ENCODE measurements at places on chromosomes 7 and 10.
A peak's percentile ranks its signal among the peaks of the same experiment; 100 is the strongest.

DNA sequence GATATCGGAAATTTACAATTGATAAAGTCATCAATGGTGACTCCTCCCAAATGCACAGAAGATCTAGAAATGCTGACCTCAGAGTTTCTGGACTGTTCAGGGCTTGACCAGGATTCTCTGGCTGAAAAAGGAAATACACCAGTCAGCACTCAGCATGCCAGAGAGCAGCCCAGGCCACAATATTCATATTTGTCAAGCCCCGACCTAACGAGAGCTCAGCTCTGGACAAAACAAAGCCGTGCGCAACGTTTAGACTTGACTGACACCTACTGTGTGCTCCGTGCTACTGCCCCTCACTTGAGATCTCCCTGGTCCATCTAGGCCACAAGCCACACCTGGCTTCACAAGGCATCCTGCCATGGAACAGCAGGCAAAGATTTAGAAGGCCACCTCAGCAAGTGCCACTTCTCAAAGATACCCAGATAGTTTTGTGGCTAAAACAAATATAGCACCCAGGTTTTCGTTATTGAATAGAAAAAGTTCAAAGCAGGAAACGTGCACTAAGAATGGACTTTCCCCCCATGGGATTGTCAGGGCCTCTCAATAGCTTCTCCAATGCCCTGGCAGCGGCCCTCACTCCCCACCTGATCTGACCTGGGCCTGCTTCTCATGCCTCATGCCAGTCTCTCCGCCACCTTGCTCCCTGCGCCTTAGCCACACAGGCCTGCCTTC lies 218.3 kb downstream of the FAM107B start:
- DNase-seq = peak; percentile 47

DNA sequence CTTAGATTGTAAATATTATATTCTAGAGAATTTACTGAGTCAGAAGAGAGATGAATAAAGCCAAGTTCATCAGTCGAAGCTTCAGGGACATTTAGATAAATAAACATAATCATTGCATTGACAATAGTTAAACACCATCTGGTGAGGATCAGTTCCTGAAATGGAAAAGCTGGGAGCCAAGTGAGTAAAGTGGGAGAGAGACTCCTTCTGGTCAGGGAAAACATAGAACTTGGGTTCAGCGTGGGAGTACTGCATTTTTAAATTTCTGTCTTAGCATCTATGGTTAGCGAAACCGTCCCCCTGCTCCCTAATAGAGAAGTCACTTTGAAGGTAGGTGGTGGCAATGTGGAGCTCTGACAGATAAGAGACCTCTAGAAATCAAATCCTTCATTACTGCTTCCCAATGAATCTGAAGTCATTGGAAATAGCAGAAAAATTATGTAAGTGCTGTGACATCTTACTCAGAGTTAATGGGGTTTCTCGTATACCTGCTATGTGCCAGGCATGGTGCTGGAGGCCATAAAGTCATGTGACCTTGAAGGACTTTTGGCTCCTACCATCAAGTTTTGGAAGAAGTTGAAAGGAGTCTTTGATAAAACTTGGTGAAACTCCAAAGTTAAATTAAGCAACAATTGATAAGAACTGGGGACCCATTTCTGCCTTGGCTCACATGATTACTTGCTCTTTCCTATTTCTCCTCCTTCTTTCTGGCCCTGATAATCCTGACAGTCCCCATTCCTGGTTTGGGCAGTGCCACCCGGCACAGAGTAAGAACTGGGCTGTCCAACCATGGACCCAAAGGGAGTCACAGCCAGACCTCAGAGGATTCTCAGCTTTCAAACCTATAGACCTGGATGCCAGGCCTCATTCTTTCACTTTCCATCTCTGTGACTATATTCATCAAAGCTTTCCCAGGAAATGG lies 211.2 kb downstream of the C7orf25 start:
- no peak for DNase-seq

- DNase-seq = no peak
These were observed 1.6 kb downstream of the HOXA6 start for GRCh38 chr7:27145914-27146412.

DNA sequence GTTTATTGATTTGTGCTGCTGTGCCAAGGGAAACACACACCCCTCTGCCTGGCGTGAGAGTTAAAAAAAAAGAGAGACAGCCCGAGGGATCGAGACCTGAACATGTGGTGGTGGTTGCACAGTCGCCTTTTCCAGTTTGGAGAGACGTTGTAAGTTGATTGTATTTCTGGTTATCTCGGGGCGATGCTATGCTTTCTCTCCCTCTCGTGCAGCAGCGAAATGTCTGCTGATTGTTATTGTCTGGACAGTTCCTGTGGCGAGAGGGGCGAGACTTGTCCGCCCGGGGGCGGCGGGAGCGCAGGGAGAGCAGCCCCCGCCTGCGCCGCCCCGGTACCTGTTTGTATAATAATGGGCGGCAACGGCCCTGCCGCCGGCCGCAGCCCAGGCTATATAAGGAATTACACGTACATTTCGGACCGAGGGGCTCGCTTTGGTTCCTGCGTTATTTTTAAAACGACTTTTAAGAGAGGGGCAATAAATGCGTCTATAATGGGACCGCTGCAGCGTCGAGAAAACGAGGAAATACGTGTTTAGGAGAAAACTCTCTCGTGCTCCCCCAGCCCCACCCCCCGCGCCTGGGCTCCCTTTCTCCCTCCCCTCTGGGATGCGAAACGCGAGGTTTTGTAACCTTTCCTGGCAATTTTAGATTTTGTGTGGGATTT lies 1.7 kb downstream of the ZEB1 start:
- DNase-seq = peak; percentile 54

DNA sequence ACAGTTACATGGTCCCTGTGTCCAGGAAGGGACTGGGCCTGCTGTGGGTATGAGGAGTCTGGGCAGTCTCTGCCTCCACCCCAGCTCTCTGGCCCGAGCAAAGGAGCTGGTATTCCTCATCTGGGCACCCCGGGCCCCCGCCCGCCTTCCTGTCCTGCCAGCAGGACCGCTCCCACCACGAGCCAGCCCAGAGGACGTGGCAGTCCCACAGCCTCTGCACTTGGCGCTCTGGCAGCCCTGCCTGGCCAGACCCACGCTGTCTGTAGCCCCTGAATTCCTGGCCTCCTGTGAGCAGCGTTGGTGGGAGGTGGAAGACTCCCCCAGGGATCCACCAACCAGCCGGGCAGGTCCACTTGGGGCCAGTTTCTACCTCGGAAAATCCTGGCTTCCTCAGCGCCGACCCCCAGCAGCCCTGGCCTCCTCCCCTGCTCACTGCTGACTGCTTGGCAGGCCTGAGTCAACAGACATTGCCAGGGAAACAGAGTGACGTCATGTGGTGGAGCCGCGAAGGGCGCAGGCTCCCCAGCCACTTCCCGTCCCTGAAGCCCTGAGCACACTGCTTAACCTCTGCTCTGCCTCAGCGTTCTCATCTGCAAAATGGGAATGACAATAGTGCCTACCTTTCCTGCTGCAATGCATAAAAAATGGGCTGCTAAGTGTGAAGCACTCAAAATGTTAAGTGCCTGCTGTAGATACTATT lies 21.6 kb upstream of the LIMK1 start:
- DNase-seq = peak; percentile 80

DNA sequence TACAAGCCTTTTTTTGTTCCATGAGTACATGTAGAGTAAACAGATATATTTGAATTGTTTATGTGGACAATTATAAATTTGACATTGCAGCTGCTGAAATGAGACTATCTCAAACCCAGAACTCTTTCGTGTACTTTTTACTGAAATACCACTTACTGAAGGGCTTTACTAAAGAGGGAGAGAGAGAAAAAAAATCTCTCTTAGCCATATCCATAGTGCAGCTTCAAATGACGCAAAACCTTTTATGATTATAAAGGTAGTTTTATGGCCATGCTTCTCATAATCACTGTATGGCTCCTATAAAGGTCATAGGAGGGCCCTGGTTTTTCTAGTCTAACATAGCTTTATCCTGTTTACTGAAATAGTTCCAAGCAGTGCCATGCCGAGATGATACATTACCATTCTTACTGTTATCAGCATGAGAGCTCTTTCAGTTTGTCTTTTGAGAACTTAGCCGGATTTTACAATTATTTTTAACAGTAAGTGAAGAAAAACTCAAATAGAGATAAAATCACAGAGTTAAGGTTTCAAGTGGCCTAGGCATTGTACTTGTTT lies 35.1 kb downstream of the KCND2 start:
- DNase-seq = no peak

DNA sequence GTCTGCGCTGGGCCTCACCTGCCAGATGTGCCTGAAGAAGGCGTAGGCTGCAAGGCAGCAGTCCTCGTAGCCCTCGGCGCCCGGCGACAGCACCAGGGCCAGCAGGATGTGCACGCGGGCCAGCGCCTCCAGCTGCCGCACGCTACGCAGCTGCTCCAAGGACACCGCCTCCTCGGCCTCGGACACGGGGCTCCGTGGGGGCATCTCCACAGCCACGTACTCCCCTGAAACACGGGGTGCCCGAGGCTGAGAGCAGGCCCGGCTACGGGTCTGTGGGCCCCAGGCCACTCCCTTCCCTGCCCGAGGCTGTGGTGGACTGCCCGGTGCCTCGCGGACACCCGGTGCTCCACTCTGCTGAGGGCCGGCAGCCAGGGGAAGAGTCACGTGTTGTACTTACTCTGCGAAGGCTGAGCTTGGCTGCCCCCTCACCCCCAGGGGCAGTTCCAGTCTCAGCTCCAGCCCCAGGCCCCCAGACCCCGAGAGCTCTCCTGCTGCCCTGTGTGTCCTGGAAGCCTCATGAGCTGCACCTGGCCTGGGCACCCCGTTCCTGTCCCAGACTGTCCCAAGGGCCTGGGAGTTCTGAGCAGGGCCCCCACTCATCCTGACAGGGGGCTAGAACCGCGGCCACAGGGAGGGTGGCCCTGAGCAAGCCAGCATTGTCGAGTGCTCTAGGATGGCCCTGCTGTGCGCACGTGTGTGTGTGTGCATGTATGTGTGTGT lies 62.8 kb downstream of the CFAP46 start:
- DNase-seq = no peak

- no peak for DNase-seq
These were observed 76.5 kb upstream of the PPP1R3C start for GRCh38 chr10:91709394-91709798.

GRCh38 chr10:22016046-22016705 lies 12.6 kb upstream of the DNAJC1 start:
- DNase-seq = no peak

DNA sequence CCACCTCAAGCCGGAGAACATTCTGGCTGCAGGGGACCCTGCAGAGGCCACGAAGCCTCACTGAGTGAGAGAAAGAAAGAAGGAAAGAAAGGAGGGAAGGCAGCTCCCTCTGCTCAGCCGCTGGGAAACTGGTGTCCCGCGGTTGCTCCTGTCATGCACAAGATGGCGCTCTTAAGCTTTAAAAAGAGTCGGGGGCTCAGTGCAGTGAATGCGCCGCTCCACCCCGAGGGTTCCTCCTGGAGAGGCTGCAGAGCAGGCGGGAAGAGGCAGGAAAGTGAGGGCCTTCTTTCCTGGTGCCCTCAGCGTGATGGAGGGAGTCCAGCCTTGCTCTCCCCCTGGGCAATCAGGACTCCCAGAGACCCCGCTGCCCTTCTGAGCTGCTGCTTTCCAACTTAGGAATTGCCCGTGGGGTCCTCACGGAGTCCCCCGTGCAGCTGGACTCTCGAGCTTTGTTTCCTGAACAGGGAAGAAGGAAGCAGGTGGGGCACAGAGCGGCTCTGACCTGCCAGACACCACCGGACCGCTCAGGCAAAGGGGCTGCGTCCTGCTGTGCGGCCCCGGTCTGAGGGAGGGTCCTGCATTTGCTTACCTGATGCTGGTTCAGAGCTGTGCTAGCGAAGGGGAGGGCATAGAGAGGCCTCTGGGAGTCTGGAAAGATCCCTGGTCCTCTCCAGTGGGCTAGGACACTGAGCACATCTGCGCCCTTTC lies 141.9 kb upstream of the MKI67 start:
- DNase-seq = no peak

- DNase-seq = no peak
These were observed 98.8 kb downstream of the HECW1 start for GRCh38 chr7:43211286-43211685.

- no peak for DNase-seq
These were observed 2.7 kb downstream of the FOXP2 start for GRCh38 chr7:114417290-114417689.

- peak; percentile 14 for DNase-seq
These were observed at the start of gene UPK3B for GRCh38 chr7:76509931-76510877. Gene UPK3B, plus strand, starts transcription at chr7:76510552. Its CDS starts 101 bp downstream, at chr7:76510653.

DNA sequence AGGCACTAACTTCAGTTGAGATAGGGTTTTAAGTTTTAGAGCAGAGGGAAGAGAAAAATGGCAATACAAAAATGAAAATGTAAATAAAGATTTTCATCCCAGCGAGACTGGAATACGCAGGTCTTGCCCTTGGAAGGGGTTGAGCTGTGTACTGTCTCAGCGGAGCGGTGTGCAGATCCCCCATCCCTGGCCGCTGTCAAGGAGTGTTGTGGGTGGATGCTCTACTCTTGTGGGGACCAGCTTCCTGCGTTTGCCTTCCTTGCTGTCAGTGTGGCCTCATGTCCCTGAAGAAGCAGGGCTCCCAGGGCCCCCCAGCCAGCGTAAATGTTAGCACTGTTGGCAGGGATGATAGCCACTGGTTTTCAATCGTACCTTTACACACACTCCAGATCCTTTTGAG lies 249.7 kb upstream of the PITRM1 start:
- no peak for DNase-seq

DNA sequence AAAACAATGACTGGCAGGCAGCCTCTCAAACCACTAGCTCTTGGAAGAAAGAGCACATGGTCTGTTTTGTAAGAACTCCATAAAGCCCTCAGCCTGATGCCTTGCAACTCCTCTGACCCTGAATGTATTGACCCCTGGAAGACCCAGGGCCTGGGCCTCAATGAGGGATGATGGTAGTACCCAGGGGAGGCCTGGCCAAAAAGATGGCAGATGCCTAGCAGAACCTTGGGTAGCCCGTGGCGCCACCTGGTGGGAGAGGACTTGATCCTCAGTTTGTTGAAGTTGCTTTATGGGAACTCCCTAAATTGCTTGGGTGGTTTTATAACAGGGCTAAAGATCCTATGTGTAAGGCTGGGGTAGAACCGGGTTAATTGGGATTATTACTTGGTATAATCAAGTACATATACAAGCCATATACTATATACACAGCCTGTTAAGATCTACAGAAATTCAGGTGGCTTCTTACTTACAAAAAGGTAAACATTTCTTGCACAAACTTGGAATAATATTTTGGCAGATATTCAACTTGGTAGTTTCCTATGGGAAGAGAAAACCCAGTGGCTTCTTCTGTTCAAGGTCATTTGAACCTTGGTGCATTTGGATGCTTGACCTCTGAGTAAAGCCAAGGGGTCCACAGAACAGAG lies 95.8 kb upstream of the CACUL1 start:
- peak; percentile 53 for DNase-seq

GRCh38 chr10:79411546-79412495 lies 33.6 kb downstream of the ZCCHC24 start:
- no peak for DNase-seq

DNA sequence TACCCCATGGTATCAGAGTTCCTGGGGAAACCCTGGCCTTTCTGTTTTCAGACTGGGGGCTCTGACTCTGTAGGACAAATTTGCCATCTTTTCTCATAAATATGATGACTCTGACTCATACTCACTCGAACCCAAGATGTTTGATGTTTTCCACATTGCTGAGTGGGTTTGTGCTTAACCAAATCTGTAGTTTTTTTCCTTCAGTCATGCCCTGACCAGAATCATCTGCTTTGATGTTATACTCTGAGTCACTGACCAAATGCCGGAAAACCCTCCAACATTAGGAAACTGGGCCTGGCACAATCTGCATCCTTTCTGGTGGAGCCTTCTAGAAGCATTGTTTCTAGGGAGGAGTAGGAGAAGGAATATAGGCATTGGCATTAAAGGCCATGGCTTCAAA lies 118.7 kb downstream of the C10orf105 start:
- DNase-seq = no peak

GRCh38 chr7:148721390-148721789 lies 22.7 kb downstream of the CUL1 start:
- DNase-seq = no peak
